A673 (cell line): ENCODE measurements at places on chromosomes 4 and X. TPM values are rescaled to one million over a fixed set of nuclear protein-coding genes. Genes with fewer than 3 reads are reported as not detected.

GRCh38 chrX:141175786-141176185 is 1.1 kb downstream of the LDOC1 start:
- DNase-seq, result no peak

DNA sequence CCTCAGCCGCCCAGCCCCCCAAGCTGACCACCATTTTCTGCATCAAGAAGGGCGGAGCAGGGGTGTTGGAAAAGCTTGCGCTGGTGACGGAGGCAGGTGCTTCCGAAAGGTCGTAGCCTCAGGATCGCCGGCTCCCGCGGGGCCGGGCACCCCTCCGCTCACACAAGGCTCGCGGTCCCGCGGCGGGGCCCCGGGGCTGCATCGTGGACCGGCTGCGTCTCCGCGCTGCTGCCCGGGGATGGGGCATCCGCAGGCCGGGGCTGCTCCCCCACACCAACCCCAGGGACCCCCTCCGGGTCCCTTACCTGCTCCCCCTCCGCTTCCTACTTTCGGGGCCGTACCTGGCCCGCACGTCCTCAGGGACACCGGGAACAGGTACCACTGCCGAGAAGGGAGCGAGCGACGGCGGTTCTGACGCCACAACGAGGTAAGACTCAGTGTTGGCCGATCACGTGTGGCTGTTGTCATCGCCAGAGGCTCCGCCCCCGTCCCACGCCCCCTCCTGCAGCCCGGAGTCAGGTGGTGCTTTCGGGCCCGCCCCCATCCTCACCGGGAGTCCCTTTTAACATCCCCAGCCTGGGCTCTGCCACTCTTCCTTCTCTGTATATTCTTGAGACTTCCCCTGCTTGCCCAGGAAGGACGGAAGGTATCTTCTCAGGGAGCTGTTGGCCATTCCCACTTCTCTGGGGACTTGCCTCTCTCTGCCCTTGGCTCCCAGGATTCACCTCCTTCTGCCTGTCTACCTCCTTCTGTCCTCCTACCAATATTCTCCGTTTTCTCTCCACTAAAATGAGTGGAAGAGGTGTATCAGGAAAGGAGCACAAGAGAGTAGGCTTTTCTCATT is at the start of gene BEX2:
BEX2 (minus strand) TSS at position 436 of the 844 bp plus-strand sequence. CDS start 1,014 bp downstream, outside the sequence.
- peak; percentile 78 for DNase-seq

- DNase-seq, result no peak
Observed at GRCh38 chrX:97308171-97308570, 424.5 kb downstream of the RPA4 start.

DNA sequence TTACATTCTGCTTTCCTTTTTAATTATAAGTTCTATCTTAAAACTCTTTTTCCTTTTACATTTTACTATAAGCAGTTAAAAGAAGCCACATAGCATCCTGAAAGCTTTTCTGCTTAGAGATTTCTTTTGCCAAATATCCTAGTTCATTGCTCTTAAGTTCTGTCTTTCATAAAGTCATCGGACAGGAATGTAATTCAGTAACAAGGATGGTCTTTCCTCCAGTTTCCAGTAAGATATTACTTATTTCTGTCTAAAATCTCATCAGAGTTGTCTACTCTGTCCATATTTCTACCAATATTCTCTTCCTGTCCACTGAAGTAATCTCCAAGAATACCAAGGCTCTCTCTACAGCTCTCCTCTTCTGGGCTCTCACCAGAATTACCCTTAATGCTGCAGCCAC is 37.5 kb upstream of the ADH1C start:
- no peak for DNase-seq

DNA sequence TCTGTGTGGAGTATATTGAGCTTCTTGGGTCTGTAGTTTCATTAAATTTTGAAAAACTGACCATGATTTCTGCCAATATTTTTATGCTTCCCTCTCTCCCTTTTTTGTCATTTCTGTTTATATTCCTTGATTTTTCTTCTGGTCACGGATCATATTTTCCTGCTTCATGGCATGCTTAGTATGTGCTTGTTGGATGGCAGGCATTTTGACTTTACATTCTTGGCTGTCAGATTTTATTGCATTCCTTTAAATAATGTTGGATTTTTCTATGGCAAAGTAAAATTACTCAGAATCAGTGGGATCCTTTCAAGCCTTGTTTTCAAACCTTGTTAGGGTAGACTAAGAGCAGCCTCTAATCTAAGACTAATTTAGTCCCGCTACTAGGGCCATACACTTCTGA is 531.8 kb downstream of the IL15 start:
- DNase-seq, result no peak

- DNase-seq, result no peak
Observed at GRCh38 chr4:8165374-8165896, 6.8 kb upstream of the ABLIM2 start.

DNA sequence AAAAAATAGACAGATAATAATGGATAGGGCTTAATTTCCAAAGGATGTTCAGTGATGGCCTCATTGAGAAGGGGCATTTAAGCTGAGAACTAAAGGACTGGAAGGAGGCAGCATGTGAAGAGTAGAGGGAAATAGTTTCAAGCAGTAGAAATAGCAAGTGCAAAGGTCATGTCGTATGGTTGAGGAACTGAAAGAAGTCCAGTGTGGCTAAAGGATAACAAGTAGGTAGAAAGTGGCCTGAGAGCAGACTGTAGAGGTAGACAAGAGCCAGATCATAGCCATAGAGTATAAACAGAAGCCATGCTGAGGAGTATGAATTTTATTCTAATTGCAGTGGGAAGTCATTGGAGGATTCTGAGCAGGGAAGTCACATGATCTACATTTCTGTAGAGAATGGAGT is 72.3 kb downstream of the GRIA3 start:
- no peak for DNase-seq

- no peak for DNase-seq
Observed at GRCh38 chr4:8393593-8394038, 46.9 kb downstream of the ACOX3 start.

DNA sequence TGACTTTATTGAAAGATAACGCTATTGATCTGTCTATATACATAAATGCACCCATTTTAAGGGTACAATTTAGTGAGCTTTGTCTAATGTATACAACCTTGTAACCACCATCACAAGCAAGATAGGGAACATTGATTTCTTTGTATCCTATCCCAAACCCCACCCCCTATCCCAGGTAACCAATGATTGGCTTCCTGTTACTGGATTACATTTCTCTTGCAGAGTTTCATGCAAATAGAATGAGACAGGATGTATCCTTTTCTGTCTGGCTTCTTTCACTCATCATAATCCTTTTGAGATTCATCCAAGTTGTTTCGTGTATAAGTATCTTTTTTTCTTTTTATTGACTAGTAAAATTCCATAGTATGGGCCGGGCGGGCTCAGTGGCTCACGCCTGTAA is 1.6 kb upstream of the GRIPAP1 start:
- DNase-seq, result no peak

- no peak for DNase-seq
Observed at GRCh38 chr4:2251795-2252529, 9.9 kb downstream of the MXD4 start.

- DNase-seq, result no peak
Observed at GRCh38 chr4:47675806-47676205, 162.1 kb downstream of the CORIN start.

DNA sequence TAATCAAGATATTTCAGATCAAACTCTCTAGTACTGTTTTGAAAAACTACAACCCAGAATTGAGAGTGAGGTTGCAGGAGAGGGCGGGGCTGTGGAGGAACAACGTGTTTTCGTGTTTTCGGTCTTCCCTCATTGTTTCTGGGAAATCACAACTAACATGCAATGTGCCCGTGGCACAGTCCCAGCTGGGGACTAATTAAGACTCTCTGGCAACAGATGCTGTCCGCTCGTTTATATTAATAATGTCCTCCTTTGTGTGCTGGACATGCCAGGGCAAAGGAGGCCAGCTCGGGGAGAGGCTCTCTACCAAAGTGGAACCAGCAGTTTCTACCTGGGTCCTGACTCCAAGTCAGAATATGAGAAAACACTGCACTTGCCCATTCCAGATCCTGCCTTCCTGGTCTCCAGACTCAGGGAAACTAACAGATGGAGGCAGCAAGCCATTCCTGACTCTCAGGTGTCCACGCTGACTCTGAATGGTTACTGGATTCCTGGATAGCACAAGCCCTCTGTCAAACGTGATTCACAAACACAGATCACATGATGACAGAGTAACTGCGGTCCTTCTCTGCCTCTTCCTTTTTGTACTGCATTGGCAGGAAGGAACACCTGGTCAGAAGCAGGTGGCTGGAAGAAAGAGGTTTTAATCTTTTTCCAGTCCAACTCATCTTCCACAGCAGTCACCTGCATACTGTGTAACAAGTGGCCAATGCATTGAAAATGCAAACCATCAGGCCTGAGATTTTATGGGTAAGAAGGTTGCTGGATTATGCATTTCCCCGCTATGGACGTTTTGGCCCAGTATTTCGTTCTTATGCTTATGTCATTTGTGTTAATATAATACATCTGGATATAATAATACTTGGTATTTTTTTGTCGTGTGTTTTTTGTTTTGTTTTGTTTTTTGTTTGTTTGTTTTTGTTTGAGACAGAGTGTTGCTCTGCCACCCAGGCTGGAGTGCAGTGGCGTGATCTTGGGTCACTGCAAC is 65.0 kb downstream of the COQ2 start:
- DNase-seq, result no peak

- DNase-seq, result peak; percentile 47
Observed at GRCh38 chr4:41427931-41428600, 109.9 kb upstream of the LIMCH1 start.

GRCh38 chrX:72262077-72262476 is 15.0 kb downstream of the RPS4X start:
- DNase-seq, result no peak

GRCh38 chr4:183602557-183603027 is 56.4 kb downstream of the RWDD4 start:
- no peak for DNase-seq

DNA sequence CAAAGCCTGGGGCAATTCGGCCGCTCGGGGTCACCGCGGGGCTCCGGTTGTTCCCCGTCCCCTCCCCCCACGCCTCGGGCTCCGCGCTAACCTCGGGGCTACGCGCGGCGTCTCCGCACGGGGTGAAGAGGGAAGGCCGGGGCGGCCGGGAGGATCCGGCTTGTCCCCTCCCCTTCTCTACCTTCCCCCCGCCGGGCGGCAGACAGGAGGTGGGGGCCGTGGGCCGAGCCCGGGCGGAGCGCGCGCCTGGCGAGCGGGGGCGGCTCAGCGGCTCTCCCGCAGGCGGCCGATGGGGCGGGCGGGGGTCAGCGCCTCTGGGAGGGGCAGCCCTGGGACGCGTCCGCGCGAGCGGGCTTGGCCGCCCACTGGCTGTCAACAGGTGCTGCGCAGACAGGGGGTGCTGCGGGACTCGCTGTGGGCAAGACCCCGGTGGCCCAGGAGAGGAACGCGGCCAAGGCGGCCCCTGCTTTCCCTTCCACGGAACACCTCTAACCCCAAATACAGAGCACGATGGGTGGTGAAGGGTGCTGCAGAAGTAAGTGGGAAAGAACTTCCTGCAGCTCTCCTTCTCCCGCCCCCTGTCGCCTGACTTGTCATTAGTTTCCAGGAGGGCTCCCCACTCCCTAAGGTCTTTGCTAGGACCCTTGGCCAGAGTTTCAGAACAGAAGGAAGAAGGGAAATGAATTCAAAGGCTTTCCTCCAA is at the start of gene PDGFC:
PDGFC (minus strand) TSS at position 124 of the 703 bp plus-strand sequence. CDS start 896 bp downstream, outside the sequence.
- peak; percentile 79 for DNase-seq

- DNase-seq, result peak; percentile 71
Observed at GRCh38 chrX:57900975-57901374, 9.3 kb downstream of the ZXDA start.

GRCh38 chr4:145819853-145820181 is 118.8 kb downstream of the ZNF827 start:
- no peak for DNase-seq

- no peak for DNase-seq
Observed at GRCh38 chrX:119325456-119325855, 73.7 kb upstream of the SLC25A43 start.

GRCh38 chr4:108350332-108350731 is 181.6 kb upstream of the LEF1 start:
- DNase-seq, result no peak

- peak; percentile 29 for DNase-seq
Observed at GRCh38 chr4:22434895-22435294, 81.0 kb downstream of the ADGRA3 start.

The COL25A1 gene
- total RNA-seq, result 8.8 and 10.4 TPM in 2 replicates

The SPIN2A gene
- total RNA-seq, result 3.4 and 3.7 TPM in 2 replicates

The SNX25 gene
- total RNA-seq, result 3.5 and 5.8 TPM in 2 replicates

The SMR3B gene
- total RNA-seq, result 1.7 and 2.0 TPM in 2 replicates

The STPG2 gene
- total RNA-seq, result not detected in 2 replicates

The PNPLA4 gene
- total RNA-seq, result 14.1 and 16.6 TPM in 2 replicates

The BTC gene
- total RNA-seq, result 0.11 TPM in 1 of 2 replicates, not detected in the other

The SLC25A5 gene
- 360 and 368 TPM in 2 replicates for total RNA-seq

The CABS1 gene
- total RNA-seq, result not detected in 2 replicates

The GRID2 gene
- not detected in 2 replicates for total RNA-seq
